ENCODE measurements at places on chromosomes 1 and 21. TPM values are rescaled to one million over a fixed set of nuclear protein-coding genes. Genes with fewer than 3 reads are reported as not detected.
A peak's percentile ranks its signal among the peaks of the same experiment; 100 is the strongest.

- H3K36me3 ChIP-seq = peaks cover 36% of the 10 kb centered on the region
- peak; percentile 7 for DNase-seq
- H3K4me3 ChIP-seq = peak overlapping the region; percentile 72
- H3K27me3 ChIP-seq = no peaks in the 10 kb centered on the region
- peak overlapping the region; percentile 69 for H3K27ac ChIP-seq
These were observed 860 bp downstream of the TMEM63A start for GRCh38 chr1:225881081-225881958.

DNA sequence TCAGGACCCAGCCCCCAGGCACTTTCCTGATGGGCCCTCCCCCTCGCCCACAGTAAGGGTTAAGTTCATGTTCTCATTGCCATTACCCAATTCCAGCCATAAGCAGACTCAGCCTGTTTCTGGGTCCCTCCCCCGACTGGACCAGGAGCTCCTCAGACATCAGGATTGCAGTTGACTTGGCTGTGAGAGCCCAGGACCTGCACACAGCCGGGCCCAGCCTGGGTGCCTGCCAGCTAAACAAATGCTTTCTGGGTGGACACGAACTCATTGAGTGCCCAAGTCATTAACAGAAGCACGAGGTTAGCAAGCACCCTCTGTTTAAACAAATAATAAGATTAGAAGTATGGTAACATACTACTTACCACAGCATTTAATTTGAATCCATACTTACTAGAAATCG, 147.9 kb upstream of the POU3F1 start:
- no peaks in the 10 kb centered on the region for H3K36me3 ChIP-seq
- H3K27ac ChIP-seq = no peak overlapping the region
- DNase-seq = no peak
- H3K27me3 ChIP-seq = peaks cover 10% of the 10 kb centered on the region
- H3K4me1 ChIP-seq = no peaks in the 10 kb centered on the region

DNA sequence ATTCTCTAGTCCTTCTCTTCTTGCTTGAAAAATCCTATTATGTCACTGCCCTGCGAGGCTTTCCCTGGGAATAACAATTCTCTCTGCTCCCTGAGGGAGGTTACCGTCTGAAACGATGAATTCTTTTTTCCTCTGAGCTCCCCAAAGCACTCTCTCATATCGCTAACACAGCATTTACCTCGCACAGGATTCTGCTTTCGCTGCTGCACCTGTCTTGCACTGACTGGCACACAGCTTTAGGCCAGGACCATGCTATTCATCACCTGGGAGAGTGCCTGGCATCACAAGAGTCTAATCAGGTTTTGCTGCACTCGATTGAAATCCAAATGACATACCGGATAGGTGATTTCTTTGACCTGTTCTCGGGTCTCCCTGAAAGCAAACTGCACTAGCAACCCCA, 52.8 kb upstream of the GNG4 start:
- peaks cover 7% of the 10 kb centered on the region for H3K4me1 ChIP-seq
- H3K27me3 ChIP-seq = no peaks in the 10 kb centered on the region
- no peak for DNase-seq
- no peaks in the 10 kb centered on the region for H3K36me3 ChIP-seq
- no peak overlapping the region for H3K27ac ChIP-seq

DNA sequence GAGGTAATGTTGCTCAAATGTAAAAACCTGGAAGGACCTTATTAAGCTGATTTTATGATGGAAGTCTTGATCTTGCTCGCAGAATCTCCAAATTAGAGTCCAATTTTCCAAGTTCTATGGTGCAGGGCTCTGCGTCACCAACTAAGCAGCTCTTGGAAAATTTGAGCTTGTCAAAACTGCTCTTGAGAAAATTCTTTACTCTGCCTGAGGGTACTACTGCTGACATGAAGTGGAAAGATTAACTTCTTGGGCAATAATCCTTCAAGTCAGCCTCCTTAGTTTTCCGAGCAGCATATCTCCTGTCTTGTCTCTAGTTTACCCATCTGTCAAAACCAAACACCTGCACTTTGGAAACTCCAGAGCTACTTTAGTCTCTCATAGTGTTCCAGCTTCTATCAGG, 293.7 kb downstream of the KCTD3 start:
- no peaks in the 10 kb centered on the region for H3K4me1 ChIP-seq
- H3K27ac ChIP-seq = no peak overlapping the region
- DNase-seq = no peak
- H3K36me3 ChIP-seq = no peaks in the 10 kb centered on the region

- no peak overlapping the region for H3K4me3 ChIP-seq
- no peak overlapping the region for H3K27ac ChIP-seq
- peak; percentile 64 for DNase-seq
These were observed 13.8 kb downstream of the PARK7 start for GRCh38 chr1:7975212-7975865.

GRCh38 chr21:44064852-44065403, 42.3 kb upstream of the PWP2 start:
- no peak overlapping the region for H3K27ac ChIP-seq
- no peak for DNase-seq
- peaks cover 67% of the 10 kb centered on the region for H3K36me3 ChIP-seq
- H3K4me3 ChIP-seq = no peak overlapping the region

DNA sequence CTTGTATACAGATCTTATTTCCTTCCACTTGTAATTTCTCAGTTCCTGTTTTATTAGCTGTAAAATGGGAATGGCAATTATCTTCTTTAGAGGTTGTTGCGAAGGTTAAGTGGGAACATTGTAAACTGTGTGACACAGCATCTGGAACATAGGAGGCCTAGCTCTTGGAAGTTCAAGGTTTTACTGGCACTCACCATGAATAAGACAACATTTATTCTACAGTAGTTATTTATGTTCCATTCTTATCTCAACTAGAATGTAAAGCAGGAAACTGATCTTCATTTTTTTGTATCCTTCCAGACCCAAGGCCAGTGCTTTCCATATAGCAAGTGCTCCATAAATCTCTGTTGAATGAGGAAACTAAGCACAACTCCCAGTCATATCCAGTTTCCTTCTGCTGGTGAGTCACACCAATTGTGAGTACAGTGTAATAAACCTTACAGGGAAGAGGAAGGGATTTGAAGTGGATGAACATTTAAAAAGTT, 1.4 kb downstream of the BCL10 start:
- no peaks in the 10 kb centered on the region for H3K27me3 ChIP-seq
- H3K36me3 ChIP-seq = peaks cover 36% of the 10 kb centered on the region
- peak overlapping the region; percentile 82 for H3K27ac ChIP-seq
- no peak for DNase-seq
- peak overlapping the region; percentile 64 for H3K4me3 ChIP-seq
- peaks cover 41% of the 10 kb centered on the region for H3K4me1 ChIP-seq

DNA sequence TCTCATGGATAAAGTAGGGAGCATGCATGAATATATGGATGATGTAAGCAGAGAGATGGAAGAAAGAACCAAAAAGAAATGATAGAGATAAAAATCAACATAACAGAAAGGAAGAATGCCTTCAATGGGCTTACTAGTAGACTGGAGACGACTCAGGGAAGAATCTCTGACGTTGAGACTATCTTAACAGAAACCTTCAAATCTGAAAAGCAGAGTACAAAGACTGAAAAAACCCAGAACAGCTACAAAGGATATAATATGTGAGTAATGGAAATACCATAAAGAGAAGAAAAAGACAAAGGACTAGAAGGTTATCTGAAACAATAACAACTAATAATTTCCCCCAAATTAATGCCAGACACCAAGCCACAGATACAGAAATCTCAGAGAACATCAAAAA, 18.3 kb upstream of the SELP start:
- H3K36me3 ChIP-seq = no peaks in the 10 kb centered on the region
- no peaks in the 10 kb centered on the region for H3K4me1 ChIP-seq
- H3K27ac ChIP-seq = no peak overlapping the region
- H3K27me3 ChIP-seq = no peaks in the 10 kb centered on the region
- no peak overlapping the region for H3K4me3 ChIP-seq

Gene UFC1
- 60.4 TPM for total RNA-seq

Gene SPAG17
- total RNA-seq = not detected

Gene ERICH3
- total RNA-seq = not detected

Gene RPE65
- total RNA-seq = not detected
